Activated CD4-positive, CD25-positive, alpha-beta regulatory T cell (primary cell): ENCODE measurements at places on chromosomes 6 and 20.

DNA sequence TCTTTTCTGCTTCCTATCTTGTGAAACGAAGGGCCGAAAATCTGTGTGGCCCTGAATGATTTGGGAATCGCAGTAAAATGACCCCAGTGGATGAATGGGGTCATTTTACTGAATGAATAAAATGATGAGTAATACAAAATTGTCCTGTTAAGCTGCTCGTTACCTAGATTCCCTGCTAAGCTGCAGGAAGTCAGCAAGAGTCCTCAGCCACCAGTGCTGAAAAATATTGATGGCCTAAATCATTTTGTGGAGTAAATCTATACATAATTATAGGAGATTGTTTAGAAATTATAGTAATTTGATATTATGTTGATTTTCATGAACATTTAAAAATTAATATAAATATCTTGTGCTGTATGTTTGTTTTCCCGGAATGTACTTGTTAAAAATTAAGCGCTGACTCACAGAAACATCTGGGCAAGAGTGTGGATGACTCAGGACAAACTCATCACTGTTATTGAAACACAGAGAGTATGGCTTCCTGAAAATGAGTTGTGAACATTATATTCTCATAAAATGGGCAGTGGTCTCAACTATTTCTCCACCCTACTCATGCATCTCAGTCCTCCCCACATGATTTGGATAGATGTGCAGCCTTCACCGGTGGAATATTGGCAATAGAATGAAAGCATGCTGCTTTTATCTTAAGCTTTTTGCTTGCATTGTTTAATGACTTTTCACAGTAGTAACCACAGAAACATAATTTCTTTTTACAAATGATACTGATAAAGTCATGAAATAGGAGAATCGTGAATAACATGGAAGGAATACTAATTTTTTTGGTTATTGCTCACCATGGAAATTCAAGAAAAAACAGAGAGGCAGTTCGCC, 36.2 kb upstream of the RGS17 start:
- DNase-seq = no peak

- DNase-seq = no peak
These were observed 2.8 kb downstream of the CST2 start for GRCh38 chr20:23823621-23824324.

DNA sequence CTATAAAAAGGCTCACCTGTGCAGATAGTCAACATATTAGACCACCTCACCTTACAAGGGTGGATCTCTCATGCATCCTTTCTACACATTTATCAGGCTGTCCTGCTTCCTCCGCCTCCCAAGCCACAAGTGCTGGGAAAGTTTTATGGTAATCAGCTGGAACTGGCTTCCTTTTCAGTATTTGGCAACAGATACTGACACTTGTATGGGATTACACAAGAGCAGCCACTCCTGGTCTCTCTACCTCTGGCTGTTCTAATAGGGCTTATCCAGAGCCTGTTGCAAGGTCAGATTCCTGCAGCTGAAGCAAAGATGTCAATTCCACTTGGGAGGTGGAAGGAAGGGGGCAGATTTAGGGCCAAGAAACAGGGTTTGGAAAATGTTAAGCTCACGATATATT, 503 bp upstream of the GPLD1 start:
- no peak for DNase-seq

DNA sequence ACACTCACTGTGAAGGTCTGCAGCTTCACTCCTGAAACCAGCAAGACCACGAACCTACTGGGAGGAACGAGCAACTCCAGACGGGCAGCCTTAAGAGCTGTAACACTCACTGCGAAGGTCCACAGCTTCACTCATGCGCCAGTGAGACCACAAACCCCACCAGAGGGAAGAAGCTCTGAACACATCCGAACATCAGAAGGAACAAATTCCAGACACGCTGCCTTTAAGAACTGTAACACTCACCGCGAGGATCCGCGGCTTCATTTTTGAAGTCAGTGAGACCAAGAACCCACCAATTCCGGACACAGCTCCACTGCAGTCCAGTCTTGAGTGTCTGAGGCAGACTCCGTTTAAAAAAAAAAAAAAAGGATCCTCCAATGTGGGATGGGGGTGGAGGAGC, 60.4 kb upstream of the ERVFRD-1 start:
- no peak for DNase-seq

- no peak for DNase-seq
These were observed 30.9 kb downstream of the ANGPT4 start for GRCh38 chr20:884983-885952.

DNA sequence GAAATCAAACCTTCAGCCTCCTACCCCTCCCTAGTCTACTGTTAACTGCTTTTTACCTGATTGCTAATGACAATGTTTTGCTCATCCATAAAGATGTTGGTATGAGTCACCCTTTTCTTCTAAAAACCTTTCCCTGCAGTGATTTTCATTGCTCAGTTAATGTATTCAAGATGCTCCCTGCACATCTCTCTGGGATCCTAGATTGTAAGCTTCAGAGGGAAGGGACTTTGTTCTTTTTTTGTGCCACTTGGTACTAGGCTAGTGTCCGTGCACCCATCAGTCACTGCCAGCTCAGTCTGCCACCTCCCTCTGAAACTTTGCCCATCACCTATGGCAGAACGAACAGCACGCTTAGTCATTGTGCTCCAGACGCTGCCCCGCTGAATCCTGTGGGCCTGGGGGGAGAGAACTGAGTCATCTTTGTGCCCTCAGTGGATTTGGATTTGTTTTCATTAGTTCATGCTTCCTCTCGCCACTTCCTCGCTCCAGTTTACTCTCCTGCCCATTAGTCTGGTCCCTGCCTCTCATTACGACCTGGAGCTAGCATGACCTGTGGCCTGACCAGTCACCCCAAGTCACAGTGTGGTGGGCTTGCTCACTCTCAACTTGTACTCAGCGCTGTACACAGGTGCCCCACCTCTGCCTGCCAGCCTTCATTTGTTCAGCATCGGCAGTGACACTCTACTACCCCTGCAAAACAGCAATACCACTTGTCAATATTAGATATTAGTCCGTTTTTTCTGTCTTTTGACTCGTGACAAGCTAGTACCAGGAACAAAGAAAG, 78.0 kb upstream of the TMEM181 start:
- DNase-seq = no peak

- no peak for DNase-seq
These were observed 221.3 kb upstream of the SUPT3H start for GRCh38 chr6:45599053-45599452.

DNA sequence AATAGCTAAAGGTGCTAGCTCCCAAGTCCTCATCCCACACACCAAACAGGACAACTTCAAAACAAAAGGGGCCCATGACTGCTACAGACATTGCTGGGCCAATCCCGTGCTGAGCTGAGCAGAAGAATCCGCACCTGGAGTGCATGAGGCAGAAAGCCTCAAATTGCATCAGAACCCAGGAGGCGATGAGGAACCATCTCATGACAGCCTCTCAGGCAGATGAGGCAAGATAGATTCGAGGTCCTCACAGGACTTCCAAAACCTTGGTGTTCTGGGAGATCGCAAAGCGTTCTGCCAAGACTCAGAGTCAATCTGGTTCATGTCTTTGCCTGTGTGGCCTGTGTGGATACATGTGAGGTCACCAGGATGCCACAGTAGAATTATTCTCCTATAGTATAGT, 32.8 kb upstream of the SSTR4 start:
- DNase-seq = no peak

DNA sequence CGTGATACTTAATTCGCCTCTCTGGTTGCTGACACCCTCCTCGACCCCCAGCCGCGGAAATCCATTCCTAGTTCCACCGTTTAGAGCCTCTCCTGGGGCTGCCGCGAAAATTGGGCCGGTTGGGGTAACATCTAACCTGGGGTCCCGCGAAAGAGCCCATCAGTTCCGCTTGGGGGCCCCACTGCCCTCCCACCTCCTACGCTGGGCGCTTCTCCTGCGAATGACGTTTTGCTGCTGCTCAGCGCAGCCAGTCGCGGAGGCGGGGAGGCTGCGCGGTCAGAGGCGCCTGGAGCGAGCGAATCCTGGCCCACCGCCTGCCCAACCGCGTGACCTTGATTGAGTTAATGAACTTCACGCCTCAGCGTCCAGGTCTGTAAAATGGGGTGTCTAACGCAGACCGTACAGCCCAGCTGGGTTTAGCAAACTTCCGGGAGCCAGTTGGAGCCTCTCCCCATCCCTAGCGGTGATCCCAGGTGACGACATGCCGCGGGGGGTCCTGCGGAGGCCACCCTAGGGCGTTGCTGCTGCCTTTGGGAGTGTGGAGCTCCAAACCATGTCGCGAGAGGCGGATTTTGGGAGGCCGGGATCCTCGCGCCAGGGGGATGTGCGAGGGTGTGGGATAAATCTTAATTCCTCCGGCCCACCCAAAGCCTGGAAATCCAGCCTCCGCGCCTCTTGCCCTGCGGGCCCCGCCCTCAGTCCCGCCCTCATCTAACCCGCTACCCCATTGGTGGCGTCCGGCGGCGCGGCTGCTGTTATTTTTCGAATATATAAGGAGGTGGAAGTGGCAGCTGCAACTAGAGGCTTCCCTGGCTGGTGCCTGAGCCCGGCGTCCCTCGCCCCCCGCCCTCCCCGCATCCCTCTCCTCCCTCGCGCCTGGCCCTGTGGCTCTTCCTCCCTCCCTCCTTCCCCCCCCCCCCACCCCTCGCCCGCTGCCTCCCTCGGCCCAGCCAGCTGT, at the start of gene CDC25B:
Gene CDC25B, plus strand, starts transcription at position 800 of the 958 bp plus-strand sequence. CDS start 222 bp downstream, outside the sequence.
- DNase-seq = peak; percentile 81
